ENCODE measurements at places on chromosomes 2 and 18. TPM values are rescaled to one million over a fixed set of nuclear protein-coding genes. Genes with fewer than 3 reads are reported as not detected.

DNA sequence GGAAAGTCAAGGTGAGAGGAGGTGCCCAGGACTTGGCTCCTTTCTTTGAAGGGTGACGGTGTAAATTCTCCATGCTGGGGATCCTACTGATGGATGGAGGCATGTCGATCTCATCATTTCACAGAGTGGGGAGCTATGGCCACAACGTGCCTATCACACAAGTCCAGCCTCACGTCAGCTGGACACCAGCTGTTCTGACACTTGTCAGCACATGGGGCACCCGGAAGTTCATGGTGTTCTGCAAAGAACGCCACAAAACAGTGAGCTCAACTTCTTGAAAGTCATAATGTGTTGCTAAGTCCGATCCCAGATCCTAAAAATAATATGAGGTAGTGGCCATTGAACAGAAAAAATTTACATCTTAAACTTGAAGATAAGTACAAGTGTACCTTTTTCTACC, 12.3 kb downstream of the PAX8 start:
- DNase-seq, result no peak

GRCh38 chr2:119864318-119864717, 104.6 kb downstream of the PTPN4 start:
- no peak for DNase-seq

SFXN5 gene
- total RNA-seq, result 21.4 TPM

- no peak for DNase-seq
Measured at GRCh38 chr2:188235364-188235763, 56.3 kb upstream of the GULP1 start.

- no peak for DNase-seq
Measured at GRCh38 chr2:160087854-160088745, 25.7 kb upstream of the PLA2R1 start.

DNA sequence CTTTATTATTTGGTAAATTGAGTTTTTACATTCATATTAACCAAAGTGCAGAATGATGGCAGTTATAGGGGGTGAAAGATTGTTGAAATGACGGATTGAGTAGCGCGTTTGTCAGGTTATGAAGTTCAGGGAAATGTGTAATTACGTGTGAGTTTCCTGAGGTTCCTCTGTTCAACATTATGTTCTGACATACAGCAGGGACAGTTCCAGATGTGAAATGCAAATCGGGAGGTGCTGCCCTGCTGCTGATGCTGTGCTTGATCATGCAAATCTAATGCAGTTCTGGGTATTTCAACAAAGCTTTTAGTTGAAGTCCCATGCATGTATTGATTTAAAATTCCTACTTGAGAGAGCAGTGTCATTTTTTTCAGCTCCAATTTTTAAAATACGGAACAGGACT, 57.9 kb downstream of the CDH7 start:
- no peak for DNase-seq

GRCh38 chr2:196241175-196241574, 69.8 kb upstream of the STK17B start:
- no peak for DNase-seq

DNA sequence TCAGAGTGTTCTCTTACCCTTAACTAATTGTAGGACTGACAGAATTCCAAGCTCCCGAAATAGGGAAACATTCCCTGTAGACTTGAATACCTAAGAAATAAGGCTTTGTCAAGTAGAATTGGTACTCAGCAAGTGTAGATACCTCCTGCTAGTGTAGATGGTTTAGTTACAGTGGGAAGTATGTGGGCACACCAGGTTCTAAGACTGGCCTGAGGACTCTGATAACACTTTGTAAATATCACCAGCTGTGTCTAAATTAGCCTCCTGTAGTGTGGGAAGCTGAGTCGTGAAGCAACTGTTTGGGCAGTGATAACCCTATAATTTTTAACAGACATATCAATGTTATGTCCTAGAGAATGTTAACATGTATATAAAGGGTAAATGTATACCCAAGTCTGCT, 304.5 kb downstream of the SLC8A1 start:
- DNase-seq, result no peak

- DNase-seq, result no peak
Measured at GRCh38 chr2:102001767-102002142, 10.0 kb downstream of the IL1R2 start.

- peak; percentile 76 for DNase-seq
Measured at GRCh38 chr2:152445791-152446201, 110.8 kb downstream of the FMNL2 start.

ERFE gene
- total RNA-seq, result 61.4 TPM

MLPH gene
- 9.6 TPM for total RNA-seq

DNA sequence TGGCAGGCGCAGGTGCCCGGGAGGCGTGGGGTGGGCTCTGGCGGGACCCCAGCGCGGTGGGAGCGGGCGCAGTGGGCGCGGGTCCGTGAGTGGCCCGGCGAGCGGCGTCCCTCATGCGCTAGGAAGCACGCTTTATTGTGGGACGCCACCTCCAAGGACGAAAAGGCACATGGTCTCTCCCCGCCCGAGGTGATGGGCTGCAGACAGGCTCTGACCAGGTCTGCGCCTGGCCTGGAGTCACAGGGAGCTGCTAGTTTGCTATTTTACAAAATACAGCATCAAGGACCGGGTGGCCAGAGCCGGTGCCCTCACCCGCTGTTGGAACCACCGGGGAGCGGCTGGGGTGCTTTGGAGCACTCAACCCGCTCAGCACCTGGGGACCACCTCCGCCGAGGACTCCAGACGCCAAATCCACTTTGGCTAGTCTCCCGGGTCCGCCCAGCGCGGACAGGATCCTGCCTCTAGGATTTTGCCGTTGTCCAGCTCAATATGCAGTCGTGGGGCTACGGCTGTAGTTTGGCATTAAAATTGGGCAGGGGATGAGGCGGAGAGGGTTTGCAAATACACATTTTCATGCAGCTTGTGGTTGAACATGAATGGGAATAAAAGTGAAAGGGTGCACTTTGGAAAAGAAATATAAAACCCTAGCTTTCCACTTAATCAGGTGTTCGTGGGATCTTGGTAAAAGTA, 65.4 kb downstream of the LRRFIP1 start:
- no peak for DNase-seq

DNA sequence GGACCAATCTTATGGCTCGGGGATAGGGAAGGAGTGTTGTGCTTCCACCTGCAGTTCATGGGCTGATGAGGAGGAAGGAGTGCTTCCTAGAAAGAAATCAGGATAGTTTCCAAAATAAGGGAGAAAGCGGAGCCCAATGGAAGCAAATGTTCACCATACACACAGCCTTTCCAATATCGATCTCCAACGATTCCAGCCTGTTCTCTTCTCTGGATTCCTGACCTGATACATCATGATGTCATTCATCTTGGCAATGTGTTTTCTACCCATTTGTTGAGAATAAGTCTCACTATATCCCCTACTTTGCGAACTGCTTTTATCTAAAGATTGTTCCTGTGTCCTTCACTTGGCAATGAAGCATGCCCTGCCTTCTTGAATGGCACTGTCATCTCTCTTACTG, 205.3 kb upstream of the SIX2 start:
- DNase-seq, result no peak

GRCh38 chr2:219634171-219634940, 6.9 kb downstream of the SLC4A3 start:
- no peak for DNase-seq

RAB27B gene
- 4.1 TPM for total RNA-seq

MYL1 gene
- not detected for total RNA-seq

DNA sequence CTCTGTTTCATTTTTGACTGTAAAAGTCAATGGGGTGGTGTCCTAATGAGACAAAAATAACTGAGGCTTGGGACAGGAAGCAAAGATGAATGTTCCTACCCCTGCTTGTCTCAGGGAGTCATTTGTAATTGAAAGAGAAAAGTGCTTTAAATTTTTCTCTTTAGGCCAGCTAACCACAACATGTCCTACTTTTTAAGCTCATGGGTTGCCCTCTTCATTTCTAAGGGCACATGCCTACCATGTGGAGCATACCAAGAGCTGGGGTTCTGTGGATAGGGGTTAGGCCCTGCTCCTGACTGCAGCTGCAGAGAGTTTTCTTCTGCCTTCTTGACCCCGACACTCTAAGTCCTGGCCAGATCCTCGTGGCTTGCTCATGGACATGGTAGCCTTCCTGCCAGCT, 96.8 kb upstream of the ARL4C start:
- DNase-seq, result no peak

GRCh38 chr2:12251749-12252148, 465.0 kb upstream of the TRIB2 start:
- no peak for DNase-seq

DNA sequence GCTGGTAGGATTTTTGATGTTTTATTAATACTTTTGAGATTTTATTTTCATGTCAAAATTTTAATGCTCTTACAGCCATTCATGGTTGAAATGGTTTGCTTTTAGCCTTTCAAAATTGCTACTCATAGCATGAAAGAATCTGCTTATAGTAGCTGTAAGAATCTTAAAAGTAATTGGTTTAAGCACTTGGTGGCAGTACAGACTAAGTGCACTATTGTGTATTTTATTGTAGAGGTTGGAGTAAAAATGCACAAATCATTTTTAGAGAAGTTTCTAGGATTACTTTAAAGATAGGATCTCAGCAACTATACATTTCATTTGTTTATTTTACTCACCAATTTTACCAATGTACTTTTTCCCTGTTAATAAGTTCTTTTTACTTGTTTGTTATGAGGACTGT, 205.8 kb downstream of the SPAG16 start:
- no peak for DNase-seq

IL1R1 gene
- 95.9 TPM for total RNA-seq

DNA sequence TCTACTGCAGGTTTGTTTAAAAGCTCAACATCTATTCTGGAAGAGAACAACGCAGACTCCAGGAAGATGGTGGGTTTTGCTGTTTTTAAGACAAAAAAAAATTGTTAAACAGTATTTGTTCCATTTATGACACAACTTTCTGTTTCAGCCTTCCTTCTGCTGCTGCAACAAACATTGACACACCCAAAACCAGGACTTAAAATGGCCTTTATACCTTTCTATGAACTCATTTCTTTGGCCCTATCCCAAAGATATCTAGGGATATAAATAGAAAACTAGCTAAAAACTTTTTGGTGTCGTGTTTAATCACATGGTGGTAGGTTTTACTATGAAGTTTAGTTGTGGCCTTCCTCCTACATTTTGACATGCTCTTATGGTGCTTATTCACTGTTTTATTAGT, 964 bp upstream of the GALNT3 start:
- DNase-seq, result no peak

- no peak for DNase-seq
Measured at GRCh38 chr2:64799592-64800252, 146.0 kb upstream of the SERTAD2 start.

COLEC11 gene
- total RNA-seq, result 7.6 TPM

DNA sequence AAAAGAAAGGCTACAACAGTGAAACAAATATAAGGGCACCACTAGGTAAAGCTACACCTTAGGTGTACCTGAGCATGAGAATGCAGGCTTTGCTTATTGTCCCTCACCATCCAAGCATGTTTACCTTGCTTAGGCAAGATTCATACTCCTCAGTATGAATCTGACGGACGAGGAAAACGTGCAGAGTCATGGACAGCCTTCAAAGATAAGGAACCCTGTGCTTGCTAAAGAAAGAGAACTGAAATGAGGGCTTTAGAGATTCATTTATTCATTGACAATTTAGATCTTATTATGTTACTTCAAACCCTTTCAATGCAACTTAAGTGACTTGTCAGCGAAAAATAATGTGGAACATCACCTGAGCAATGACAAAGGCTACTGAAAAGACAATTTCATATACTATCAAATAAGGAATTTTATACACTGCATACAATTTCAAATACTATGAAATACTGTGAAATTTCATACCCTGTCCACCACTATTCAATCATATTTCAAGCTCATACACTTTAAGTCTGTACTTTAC, 21.7 kb downstream of the CLASP1 start:
- no peak for DNase-seq

GRCh38 chr2:215293879-215294278, 18.0 kb upstream of the ATIC start:
- no peak for DNase-seq

ZNF236 gene
- 18.6 TPM for total RNA-seq

RFX8 gene
- total RNA-seq, result 0.28 TPM
